ENCODE measurements at places on chromosomes 2 and 18.

DNA sequence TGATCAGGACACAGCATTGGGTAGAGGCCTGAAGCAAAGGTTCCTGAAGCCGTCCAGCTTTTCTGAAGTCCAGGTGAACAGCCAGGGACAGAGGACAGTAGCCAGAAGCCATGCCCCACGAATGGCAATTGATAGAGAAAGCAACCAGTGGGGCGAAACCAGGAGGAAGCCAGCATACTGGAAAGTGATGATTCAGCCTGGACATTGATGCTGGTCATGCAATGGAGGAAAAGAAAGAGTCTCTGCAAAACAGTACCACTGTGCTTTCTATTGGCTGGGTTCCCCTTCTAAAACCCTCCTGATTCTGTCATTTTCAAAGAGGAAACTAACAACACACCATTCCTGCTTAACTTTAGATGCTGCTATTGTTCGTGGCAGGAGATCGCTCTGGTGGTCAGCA is 221.4 kb upstream of the EPAS1 start:
- no peak for DNase-seq

GRCh38 chr2:11681722-11682589 is 12.0 kb upstream of the NTSR2 start:
- DNase-seq, result peak; percentile 53

DNA sequence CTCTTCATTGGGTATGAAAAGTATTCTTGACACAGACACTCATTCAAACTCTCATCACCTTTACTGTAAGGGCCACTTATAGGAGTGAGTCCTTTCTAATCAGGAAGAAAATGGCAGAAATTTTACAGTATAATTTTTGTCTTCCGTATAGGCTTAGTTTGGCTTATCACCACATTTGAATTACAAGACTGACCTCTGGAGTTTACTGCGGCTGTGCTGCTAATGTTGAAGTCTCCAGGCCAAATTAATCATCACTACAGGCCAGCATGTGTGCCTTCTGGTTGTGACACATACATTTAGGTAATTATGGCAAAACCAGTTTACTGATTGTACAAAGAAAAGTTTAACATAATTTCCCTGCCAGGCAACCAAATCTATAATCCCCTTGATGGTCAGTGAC is 753.6 kb upstream of the GCFC2 start:
- no peak for DNase-seq

DNA sequence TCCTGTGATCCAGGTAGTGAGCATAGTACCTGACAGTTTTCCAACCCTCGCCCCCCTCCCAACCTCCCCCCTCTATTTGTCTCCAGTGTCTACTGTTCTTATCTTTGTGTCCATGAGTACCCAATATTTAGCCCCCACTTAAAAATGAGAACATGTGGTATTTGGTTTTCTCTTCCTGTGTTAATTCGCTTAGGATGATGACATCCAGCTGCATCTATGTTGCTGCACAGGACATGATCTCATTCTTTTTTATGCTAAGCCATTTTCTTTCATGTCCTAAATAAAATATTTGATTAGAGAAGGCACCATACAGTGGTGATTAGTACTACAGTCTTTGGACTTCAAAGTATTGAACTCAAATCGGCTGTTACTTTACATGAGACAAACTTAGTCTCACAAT is 1087.9 kb downstream of the CBLN2 start:
- no peak for DNase-seq

GRCh38 chr2:163697846-163698637 is 37.8 kb downstream of the FIGN start:
- no peak for DNase-seq

GRCh38 chr2:154688373-154688772 is 10.1 kb upstream of the KCNJ3 start:
- DNase-seq, result no peak

GRCh38 chr2:715854-716560 is 38.8 kb upstream of the TMEM18 start:
- DNase-seq, result no peak

DNA sequence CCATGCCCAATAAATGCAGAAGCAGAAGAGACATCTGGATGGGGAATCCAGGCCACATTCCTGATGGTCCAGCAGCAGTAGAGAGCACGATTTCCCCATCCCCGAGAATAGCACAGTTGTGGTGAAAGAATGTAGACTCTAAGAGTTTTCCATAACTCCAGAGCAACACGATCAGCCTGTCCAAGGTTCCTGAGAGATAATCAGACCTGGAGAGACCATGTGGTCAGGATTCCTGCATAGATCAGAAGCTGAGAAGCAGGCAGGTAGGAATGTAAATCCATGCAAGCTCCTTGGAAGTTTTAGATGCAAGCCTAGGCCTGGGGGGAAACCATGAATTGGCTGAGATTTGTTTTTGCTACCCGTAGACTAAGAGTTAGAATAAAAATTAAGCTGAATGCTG is 34.2 kb upstream of the PTPRM start:
- no peak for DNase-seq

DNA sequence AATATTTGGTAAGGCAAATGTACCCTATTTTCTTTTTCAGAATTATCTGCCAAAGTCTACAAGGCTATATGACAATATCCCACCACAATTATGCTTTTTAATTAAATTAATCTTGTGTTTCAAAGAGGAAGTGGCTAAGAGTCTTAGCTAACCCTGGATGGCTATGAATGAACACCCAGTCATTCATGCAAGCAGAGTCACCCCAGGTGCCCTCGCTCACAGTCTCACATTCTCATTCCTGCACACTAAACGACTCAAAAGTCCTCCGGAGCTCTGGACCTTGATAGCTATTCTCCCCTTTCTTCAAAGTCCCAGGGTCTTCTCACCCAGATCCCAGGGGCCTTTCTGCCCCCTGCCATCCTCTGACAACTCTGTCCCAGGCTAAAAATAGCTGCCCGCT is 42.1 kb upstream of the MRPL19 start:
- DNase-seq, result no peak

DNA sequence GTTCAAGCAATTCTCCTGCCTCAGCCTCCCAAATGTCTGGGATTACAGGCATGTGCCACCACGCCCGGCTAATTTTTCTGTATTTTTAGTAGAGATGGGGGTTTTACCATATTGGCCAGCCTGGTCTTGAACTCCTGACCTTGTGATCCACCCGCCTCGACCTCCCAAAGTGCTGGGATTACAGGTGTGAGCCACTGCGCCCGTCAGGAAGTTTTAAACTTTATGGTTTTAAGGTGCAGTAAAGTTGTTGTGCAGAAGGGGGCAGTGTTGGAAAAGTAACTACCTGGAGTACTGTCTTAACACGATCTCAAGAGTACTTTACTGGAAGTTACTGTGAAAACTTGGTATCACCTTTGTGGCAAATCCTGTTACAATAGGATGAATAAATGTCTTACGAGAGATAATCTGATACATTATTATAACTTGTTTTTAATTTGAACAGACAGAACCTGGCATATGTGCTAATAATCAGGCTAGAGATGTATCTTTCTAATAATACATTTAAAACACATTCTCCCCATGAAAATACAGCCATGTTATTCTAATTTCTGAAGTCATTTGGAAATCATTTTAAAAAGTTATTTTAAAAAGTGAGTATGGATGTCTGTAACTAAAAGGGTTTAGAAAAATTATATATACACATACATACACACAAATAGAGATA is 10.8 kb downstream of the SPDYA start:
- DNase-seq, result peak; percentile 20

Measured in CD8-positive, alpha-beta T cell (primary cell).